CD4-positive, alpha-beta memory T cell (primary cell): ENCODE measurements at places on chromosomes 12 and 14. TPM values are rescaled to one million over a fixed set of nuclear protein-coding genes. Genes with fewer than 3 reads are reported as not detected.
A peak's percentile ranks its signal among the peaks of the same experiment; 100 is the strongest.

GRCh38 chr12:104083769-104084475 lies 19.6 kb downstream of the HCFC2 start:
- no peak overlapping the region for H3K4me3 ChIP-seq
- no peak overlapping the region for H3K27ac ChIP-seq
- no peak for DNase-seq

- peak; percentile 88 for DNase-seq
- no peaks in the 10 kb centered on the region for H3K27me3 ChIP-seq
- H3K36me3 ChIP-seq = no peaks in the 10 kb centered on the region
- peak overlapping the region; percentile 84 for H3K4me3 ChIP-seq
Observed at GRCh38 chr14:99605299-99605961, 1.4 kb upstream of the CCDC85C start.

- H3K27ac ChIP-seq = no peak overlapping the region
- no peaks in the 10 kb centered on the region for H3K4me1 ChIP-seq
- H3K36me3 ChIP-seq = no peaks in the 10 kb centered on the region
- H3K4me3 ChIP-seq = no peak overlapping the region
Observed at GRCh38 chr12:5280086-5280485, 151.8 kb upstream of the NTF3 start.

DNA sequence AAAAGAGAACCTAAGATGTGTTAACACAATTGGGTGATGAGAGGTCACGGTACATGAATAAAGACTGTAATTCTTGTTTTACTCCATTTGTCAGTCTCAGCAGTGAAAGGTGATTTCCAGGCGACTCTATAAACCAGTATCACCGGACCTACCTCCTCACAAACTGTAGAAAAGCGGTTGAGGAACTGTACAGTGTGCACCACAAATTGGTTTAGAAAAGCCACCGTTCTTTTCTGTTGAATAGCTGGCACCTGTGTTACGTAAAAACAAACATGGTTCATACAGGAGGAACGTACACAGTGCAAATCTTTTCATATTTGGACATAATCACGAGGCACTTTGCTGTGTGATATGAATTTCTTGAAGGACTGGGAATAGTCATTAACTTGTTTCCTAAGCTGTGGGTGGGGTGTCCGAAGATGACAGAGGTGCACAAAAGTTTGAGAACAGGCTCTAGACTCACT lies 663 bp downstream of the WASHC3 start:
- DNase-seq = peak; percentile 67
- H3K27me3 ChIP-seq = no peaks in the 10 kb centered on the region
- peak overlapping the region; percentile 59 for H3K4me3 ChIP-seq
- peaks cover 6% of the 10 kb centered on the region for H3K36me3 ChIP-seq
- H3K27ac ChIP-seq = peak overlapping the region; percentile 97
- H3K4me1 ChIP-seq = peaks cover 31% of the 10 kb centered on the region

GRCh38 chr14:92969430-92969829 lies 46.5 kb downstream of the CHGA start:
- no peaks in the 10 kb centered on the region for H3K4me1 ChIP-seq
- no peak overlapping the region for H3K27ac ChIP-seq
- no peak overlapping the region for H3K4me3 ChIP-seq
- H3K27me3 ChIP-seq = no peaks in the 10 kb centered on the region
- no peaks in the 10 kb centered on the region for H3K36me3 ChIP-seq

- no peaks in the 10 kb centered on the region for H3K27me3 ChIP-seq
- H3K4me1 ChIP-seq = no peaks in the 10 kb centered on the region
- no peak overlapping the region for H3K27ac ChIP-seq
- H3K4me3 ChIP-seq = no peak overlapping the region
- DNase-seq = no peak
- no peaks in the 10 kb centered on the region for H3K36me3 ChIP-seq
Observed at GRCh38 chr12:43434614-43435013, 117.4 kb downstream of the ADAMTS20 start.

Gene LRRIQ1
- polyA plus RNA-seq = not detected

Gene SLC5A8
- polyA plus RNA-seq = not detected
